ENCODE measurements at places on chromosomes 6 and 20. TPM values are rescaled to one million over a fixed set of nuclear protein-coding genes. Genes with fewer than 3 reads are reported as not detected.

MAS1 gene
- total RNA-seq = not detected

PSMG4 gene
- total RNA-seq = 19.1 TPM

CST2 gene
- total RNA-seq = not detected

OLIG3 gene
- total RNA-seq = not detected

BTBD3 gene
- total RNA-seq = 37.0 TPM

SIRPG gene
- 0.97 TPM for total RNA-seq

SPTLC3 gene
- 18.7 TPM for total RNA-seq

CFAP61 gene
- total RNA-seq = 8.6 TPM

SLC17A1 gene
- total RNA-seq = not detected

CCDC170 gene
- 5.4 TPM for total RNA-seq

GRM1 gene
- total RNA-seq = 0.09 TPM

SLC13A3 gene
- total RNA-seq = 2.0 TPM

TRIM31 gene
- 0.62 TPM for total RNA-seq

HACE1 gene
- 11.5 TPM for total RNA-seq

CGAS gene
- total RNA-seq = 10.4 TPM

DPPA5 gene
- total RNA-seq = not detected

SLC32A1 gene
- total RNA-seq = not detected

ECT2L gene
- 3.9 TPM for total RNA-seq

SLC35D3 gene
- not detected for total RNA-seq

TPBG gene
- total RNA-seq = 10.8 TPM

SLC22A7 gene
- total RNA-seq = not detected

LPA gene
- 0.30 TPM for total RNA-seq

PROKR2 gene
- not detected for total RNA-seq

ZNF311 gene
- total RNA-seq = 1.6 TPM

SLC17A2 gene
- not detected for total RNA-seq

HEY2 gene
- total RNA-seq = 2.8 TPM

BMP5 gene
- total RNA-seq = 13.3 TPM

GSTA3 gene
- total RNA-seq = 2.1 TPM

ELOVL4 gene
- total RNA-seq = 0.24 TPM

DAAM2 gene
- total RNA-seq = 29.0 TPM

GPX5 gene
- not detected for total RNA-seq

BTN1A1 gene
- total RNA-seq = not detected

BPIFB4 gene
- total RNA-seq = not detected

C6orf52 gene
- 1.3 TPM for total RNA-seq

STX7 gene
- total RNA-seq = 97.2 TPM

C2 gene
- total RNA-seq = 311 TPM

PSORS1C1 gene
- 10.5 TPM for total RNA-seq

KIF25 gene
- 0.56 TPM for total RNA-seq

DZANK1 gene
- 3.4 TPM for total RNA-seq

POLR1H gene
- 22.4 TPM for total RNA-seq

EYA4 gene
- total RNA-seq = 2.6 TPM

LIME1 gene
- total RNA-seq = 8.7 TPM

OPN5 gene
- total RNA-seq = not detected

LINC00237 gene
- total RNA-seq = not detected

FOXA2 gene
- total RNA-seq = 23.5 TPM

LAMA4 gene
- 91.2 TPM for total RNA-seq

EFCAB8 gene
- 0.30 TPM for total RNA-seq
